Left ventricle myocardium superior (tissue), 1 donor: ENCODE measurements at places on chromosomes 12 and 14. TPM values are rescaled to one million over a fixed set of nuclear protein-coding genes. Genes with fewer than 3 reads are reported as not detected.

The CIROP gene
- total RNA-seq, result not detected

The PACS2 gene
- 76.2 TPM for total RNA-seq

The GLIPR1L1 gene
- not detected for total RNA-seq

The CPSF2 gene
- total RNA-seq, result 38.7 TPM

The FRS2 gene
- total RNA-seq, result 25.2 TPM

The B4GALNT1 gene
- total RNA-seq, result 5.1 TPM

The GALNT8 gene
- total RNA-seq, result 1.7 TPM

The AJUBA gene
- total RNA-seq, result 12.4 TPM

The SIX4 gene
- total RNA-seq, result 1.6 TPM

The ARHGAP9 gene
- total RNA-seq, result 5.7 TPM

DNA sequence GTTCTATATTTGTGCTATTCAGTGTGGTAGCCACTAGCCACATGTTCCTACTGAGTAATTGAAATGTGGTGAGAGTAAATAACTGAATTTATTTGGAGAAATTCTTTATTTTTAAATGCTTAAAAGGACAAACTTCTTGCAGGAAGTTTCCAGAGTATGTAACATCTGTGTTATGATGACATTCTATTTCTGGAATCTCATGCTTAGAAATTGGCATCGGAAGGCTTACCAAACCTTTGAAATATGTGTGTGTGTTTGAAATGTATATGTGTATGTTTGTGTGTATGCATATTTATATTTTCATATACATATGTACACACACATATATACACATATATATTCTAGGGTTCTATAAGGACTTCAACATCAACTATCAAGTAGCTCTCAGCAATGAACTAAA, 12.4 kb upstream of the WSCD2 start:
- no peak for DNase-seq

DNA sequence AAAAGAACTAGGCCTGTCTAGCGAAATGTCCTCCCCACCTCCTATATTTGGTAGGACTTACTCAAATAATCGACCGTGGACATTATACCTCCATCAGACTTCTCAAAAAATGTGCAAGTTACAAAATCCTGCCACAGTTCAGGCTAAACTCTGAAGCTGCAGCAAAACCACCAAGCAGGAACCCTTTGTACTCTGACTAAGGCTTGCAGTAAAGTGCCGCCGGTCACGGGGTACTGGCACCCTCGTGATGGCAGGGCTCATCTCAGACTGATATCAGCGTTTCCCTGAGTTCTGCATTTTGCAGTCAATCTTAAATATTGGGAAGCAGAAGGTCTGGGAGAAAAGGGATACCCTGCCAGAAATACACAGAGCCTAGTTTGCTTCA, 17.1 kb downstream of the SLC11A2 start:
- peak; percentile 75 for DNase-seq

DNA sequence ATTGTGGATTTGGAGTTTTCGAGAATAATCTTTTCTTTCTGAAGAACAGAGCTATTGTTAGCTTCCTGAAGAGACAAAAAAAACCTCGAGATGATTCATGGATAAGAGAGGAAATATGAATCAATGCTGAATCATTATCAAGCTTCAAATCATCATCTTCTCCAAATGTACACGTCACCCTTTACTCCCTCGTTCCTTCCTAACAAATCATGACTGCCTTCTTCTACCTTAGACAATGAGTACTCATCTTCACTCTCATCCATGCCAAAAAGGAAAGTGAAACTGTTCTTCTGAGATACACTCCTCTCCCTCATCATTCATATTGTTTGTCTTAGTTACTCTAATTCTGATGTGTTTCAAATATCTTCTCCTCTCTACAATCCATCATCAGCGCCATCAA, 1115.8 kb upstream of the ATXN7L3B start:
- no peak for DNase-seq

GRCh38 chr14:95138876-95139275, 18.5 kb downstream of the DICER1 start:
- no peak for DNase-seq

- DNase-seq, result no peak
Measured at GRCh38 chr14:29077916-29078315, 311.3 kb downstream of the FOXG1 start.

GRCh38 chr12:82090165-82090564, 268.0 kb downstream of the CCDC59 start:
- no peak for DNase-seq

DNA sequence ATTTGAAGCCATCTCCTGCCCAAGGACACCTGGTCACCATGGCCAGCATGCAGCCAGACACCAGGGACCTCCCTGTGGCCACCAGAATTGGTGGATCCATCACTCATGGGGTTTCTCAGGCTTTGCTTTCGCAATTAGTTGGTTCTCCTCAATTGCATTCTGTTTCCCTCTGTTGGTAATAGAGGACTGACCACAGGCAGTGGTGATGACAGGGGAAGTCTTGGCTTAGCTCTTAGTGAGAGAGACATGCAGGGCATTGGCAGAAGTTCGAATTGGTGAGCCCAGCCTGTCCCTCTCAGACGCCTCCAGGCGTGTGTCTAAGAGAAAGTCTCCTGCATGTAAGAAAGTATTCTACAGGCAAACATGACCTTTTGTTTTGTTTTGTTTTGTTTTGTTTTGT, 21.3 kb downstream of the HCAR2 start:
- DNase-seq, result no peak

DNA sequence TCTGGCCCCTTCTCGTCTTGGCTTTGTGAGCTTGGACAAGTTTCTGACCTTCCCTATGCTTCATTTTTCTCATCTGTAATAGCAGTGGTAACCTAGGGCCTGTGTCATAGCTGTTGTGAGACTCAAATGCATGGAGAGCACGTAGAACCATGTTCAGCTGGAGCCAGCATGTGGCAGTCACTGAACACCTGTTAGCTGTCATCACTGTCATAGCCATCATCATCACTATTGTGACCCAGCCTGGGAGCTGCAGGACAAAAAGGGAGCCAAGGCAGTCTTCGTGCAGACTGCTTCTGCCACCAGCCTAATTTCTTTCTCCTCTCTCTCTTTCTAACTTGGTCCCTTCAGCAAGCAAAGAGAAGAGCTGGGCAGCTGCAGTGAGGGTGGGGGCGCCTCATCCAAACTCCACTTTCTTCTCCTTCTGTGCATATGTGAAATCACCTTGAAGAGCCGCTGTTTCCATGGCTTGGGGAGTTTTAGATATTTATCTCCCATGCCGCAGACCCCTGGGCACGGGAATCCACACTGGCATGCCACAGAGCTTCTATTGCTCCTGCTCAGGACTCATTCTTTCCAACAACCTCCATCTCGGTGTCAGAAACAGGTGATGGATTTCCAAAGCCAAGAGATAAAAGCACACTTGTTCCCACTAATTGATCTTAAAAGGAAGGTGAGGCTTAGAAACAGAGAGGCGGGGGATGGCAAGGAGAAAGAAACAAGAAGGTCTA, 87.0 kb downstream of the SRRM4 start:
- peak; percentile 28 for DNase-seq

DNA sequence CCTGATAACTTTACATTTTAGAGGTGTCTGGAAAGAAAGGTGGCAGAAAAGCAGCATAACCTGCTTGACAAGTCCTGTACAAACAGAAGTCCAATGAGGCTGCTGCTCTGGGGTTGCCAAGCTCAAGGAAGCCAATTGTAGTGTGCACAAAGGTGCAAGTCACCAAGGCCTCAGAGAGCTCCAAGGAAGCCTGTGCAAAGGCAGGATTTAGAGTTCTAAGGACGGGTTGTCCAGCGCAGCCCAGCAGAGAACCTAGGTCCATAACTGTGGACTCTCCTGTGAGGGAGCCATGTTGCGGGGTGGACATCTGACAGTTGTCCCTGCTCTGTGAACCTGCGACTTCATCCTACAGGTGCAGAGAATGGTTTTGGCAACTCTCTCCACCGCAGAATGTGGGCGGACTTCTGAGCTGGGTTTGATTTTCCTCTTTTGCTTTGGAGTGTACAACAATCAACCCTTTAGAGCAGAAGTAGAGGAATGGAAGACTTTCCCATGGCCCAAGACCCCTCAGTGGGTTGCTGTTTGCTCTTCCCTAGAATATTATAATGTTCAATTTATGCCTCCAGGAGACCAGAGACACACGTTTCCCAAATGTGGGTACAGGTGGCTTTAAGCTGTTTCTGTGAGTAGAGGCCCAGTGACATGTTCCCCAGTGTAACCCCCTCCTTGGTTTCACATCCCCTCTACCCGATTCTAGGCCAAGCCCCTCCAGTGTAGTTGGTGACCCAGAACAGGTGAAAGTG, 81.0 kb downstream of the ETV6 start:
- no peak for DNase-seq

DNA sequence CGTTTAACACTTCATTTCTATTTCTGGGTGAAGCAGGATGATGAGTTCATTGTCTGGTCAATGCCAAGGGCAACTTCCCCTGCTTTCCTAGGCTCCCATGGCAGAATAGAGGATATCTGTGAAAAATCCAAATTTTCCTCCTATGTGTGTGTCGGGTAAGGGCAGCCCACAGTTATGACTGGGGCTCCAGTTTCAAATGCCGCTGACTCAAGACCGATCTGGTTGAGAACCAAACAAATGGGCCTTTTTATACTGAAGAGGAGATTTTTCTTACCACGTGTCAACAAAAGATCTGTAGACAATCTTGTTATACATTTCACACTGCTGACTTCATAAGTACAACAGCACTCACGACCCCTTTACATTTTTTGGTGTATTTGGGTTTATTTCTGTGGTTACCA, 120.8 kb downstream of the CHST11 start:
- no peak for DNase-seq

- DNase-seq, result peak; percentile 80
Measured at GRCh38 chr14:90454041-90455000, 57.5 kb downstream of the CALM1 start.

- no peak for DNase-seq
Measured at GRCh38 chr14:37594971-37595808, at the start of the genes FOXA1 and TTC6. TSS of gene FOXA1 (minus strand) at chr14:37595249. CDS start at chr14:37594972, 277 bp downstream. TSS of gene TTC6 (plus strand) at chr14:37595629. CDS start at chr14:37622065, 26,436 bp downstream.

GRCh38 chr14:21680072-21680471, 6.5 kb upstream of the OR4E1 start:
- no peak for DNase-seq

- DNase-seq, result no peak
Measured at GRCh38 chr12:42892702-42893551, 303.4 kb upstream of the PRICKLE1 start.

GRCh38 chr12:22728987-22729386, 104.0 kb downstream of the ETNK1 start:
- DNase-seq, result no peak

DNA sequence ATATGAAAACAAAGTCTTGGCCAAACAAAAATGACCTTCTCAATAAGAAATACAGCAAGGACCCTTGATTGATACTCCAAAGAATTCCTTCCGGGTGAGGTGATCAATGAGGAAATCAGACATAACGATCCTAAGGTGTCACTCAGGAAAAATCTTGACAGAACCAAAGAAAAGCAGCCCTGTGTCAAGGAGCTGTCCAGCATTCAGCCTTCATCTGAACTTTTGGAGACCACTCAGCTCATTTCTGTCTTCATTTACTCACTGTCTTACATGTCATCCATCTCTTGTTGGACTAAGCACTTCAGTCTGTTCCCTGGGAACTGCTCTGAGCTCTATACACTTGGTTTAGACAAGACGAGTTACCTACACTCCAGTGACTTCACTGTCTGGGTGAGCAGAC, 179.9 kb downstream of the GRIN2B start:
- DNase-seq, result no peak

DNA sequence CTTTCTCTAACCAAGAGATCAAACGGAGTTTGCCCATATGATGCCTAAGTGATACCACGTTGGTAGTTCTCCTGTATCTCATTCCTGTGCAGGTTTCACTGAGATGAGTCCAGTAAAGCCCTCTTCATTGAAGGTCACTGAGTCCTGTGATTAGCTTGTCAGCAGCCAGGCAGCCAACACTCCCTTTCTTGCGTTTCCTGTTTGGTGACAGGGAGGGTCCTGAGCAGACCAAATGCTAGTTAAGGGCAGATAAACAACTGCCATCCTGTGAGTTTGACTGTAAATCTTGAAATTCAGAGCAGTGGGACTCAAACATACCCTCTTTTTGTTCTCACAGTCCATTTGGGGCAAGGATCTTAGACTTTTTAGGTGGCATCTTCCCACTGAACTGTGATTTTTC, 39.4 kb downstream of the ZNF641 start:
- DNase-seq, result no peak

- DNase-seq, result no peak
Measured at GRCh38 chr14:30756594-30756993, 117.8 kb upstream of the COCH start.

DNA sequence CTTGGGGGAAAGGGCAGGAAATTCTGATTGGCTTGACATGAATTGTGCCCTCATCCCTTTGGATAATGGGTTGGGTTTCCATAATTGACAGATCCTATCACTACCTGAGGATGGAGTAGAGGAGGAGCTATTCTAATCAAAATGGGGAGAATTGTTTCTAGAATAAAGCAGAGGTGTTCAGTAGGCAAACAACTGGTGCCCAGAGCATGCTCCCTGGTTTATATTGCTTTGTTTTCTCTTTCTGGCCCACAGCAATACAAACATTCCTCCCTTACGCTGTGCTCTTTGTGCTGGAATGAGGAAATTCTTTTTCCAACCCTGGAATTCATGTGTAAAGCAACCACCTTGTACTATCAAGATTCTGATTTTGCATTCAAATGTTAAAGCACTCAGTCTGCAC, 147.4 kb downstream of the RASSF9 start:
- no peak for DNase-seq

GRCh38 chr12:112503512-112503911, 84.8 kb downstream of the PTPN11 start:
- DNase-seq, result no peak

- DNase-seq, result no peak
Measured at GRCh38 chr12:31732926-31733548, 4.2 kb upstream of the AMN1 start.

DNA sequence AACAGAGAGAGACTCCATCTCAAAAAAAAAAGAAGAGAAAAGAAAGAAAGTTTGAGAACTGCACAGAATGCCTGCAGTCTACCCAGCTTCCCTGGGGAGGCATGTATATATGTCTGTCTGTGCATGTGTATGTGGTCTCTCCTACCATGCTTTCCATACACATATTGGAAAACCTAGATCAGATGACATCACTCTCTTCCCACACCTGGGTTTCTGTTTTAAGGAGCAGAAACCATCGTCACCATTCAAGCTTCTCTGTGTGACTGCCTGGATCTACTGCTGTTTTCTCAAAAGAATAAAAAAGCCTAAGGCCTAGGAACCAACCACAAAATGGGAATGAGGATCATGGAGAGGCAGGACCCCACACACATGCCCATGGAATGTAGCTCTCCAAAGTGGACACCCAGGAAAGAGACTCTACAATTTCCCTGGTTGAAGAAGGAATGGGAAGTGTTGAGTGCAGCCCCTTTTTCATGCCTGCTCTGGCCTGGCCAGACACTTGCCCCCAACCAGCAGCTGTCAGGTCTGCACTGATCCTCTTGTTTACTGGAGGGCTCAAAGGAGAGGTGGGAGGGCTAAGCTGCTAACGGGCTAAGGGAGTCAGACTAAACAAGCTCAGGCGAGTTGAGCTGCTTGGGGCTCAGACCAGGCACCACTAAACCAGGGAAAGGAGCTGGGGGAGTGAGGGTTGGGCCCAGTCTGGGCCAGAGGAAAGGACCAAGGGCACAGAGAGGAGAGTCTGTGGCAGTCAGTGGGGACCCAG, 7.7 kb upstream of the PCK2 start:
- DNase-seq, result no peak
